Fibroblast of skin of left biceps (primary cell): ENCODE measurements at places on chromosomes 6 and 20.

DNA sequence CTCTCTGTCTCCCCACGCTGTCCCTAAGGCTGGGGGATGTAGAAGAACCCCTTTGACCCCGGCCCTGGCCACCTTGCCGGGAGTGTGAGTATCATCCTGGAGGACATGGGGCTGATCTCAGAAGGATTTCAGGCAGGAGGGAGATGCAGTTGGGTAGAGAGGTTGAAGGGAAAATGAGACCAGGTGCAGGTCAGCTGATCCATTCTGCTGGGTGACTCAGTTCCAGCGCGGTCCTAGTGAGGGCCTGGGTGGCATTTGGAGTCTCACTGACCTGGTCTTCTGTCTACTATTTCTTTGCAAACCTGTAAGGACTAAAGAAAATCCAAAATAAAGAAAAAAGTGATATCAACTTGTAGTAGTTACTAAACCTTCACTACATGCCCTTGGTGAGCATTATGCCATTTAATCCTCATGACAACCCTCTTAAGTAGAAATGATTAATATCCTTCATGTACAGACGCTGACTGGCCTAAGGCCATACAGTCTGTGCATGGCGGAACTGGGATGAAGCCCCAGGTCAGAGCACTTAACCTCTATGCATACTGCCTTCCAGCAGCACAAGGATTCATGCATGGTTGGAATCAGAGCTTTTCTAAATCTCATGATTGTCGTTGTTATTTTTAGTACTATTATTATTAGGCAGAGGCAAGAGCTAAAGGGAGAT is 106.3 kb downstream of the ZDHHC14 start:
- no peak for DNase-seq

DNA sequence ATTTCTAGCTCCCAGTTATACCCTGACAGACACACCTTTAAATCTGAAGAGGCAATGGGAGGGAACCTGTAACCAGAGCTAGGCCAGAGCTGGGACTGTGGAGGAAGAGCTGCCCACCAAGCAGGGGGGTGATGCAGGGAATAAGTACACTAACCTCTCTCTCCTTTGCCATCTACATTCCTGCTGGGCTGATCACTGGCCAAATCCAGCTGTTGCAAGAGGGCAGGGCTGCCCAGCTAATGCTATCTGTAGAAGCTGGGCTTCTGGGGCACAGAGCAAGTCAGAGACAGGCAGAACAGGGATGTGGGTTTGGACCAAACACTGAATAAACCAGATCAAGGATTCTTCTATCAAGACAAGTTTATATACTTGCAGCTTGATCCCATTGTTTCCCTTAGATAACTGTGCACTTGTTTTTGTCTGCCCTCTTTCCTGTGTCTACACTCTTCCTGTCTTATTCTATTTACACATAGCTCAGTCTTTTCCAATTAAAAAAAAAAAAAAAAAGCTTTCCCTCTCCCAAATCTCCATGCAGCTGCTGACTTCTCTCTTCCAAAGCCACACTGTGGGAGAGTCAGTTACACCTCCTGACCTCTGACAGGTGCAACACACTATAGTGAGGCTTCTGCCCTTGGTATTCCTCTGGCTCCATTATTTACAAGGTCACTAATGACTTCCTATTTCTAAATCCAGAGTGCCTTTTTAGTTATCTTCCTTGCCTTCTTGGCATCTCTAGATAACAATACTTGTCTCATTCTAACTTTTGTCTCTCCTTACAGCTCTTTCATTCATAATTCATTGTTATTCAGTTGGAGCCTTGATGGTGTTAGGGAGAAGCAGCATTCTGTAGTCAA is 43.7 kb downstream of the TRIM38 start:
- DNase-seq, result no peak

DNA sequence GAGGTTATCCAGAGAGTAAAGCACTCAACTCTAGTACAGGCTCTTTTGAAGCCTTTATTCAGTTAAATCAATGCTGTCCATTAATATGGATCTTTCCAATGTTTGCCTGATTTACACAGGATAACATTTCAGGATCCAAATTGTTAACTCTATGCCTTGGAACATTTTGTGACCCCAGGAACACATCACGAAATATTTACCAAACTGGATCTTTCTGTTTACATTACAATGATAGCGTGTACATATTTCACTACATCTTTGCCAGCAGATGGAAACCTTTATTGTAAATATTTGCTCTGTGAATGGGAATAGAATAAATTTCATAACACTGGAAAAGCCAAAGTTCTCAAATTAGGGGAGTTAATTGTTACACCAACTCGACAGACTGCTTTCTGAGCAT is 23.5 kb downstream of the BPIFA2 start:
- DNase-seq, result no peak

DNA sequence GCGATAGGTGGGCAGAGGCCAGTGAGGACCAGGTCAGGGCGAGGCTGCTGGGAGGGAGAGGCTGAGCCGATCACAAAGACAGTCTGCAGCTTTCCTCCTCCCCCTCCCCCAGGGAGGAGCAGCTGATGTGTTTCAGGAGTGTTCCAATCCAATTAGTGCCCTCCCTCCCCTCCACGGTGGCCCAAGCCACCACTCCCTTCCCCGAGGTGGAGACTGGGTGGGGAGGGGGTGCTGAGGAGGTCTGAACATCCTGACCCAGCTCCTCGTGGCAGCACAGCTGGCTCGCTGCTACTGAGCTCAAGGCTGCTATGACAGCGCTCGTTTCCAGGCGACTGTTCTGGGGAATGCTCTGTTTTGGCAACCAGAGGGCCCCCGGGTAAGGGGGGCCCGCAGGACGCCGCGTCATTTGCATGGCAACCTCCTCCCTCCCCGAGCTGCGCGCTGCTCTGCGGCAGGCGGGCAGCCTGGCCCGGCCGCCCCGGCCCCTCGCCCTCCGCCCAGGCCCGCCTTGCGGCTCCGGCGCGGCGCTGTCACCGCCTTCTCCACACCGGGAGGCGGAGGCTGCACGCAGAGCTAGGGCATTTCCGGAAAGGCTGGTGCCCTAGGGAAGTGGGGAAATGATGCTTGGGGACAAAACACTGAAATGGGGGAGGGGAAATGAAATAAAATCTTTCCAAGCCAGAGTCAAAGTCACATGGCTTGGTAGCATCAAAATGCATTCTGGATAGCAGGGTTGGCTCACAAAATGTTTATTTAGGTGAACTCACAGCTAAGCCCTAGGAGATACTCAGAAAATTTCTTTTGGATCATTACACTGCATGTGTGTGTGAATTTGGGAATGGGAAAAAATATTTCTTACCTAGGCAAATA is 67.4 kb upstream of the PIM1 start:
- DNase-seq, result peak; percentile 50

DNA sequence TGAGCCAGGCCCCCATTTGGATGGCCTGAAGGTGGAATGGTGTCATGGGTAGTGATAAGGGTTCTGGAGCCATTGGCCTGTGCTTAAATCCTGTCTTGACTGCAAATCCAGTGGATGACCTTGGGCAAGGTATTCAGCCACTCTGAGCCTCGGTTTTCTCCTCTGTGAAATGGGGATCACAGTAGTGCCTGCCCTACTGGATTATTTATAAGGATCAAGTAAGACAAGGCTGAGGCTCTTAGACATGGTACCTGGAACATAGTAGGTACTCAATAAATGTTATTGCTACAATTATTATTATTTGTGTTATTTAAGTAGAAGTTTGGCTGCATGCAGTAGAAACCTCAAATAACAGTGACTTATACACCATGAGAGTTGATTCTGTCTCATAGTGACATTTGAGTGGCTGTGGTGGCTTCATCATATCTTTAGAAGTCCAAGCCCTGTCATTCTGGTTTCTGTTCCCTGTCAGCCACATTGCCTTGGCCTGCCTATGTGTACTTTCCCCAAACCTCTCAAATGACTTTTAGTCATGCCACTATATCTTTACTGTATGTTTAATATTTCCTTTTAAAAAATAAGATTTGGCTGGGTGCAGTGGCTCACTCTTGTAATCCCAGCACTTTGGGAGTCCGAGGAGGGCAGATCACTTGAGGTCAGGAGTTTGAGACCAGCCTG is 37.6 kb upstream of the CHMP4B start:
- no peak for DNase-seq

GRCh38 chr6:24403501-24403824 is 727 bp downstream of the MRS2 start:
- DNase-seq, result no peak

DNA sequence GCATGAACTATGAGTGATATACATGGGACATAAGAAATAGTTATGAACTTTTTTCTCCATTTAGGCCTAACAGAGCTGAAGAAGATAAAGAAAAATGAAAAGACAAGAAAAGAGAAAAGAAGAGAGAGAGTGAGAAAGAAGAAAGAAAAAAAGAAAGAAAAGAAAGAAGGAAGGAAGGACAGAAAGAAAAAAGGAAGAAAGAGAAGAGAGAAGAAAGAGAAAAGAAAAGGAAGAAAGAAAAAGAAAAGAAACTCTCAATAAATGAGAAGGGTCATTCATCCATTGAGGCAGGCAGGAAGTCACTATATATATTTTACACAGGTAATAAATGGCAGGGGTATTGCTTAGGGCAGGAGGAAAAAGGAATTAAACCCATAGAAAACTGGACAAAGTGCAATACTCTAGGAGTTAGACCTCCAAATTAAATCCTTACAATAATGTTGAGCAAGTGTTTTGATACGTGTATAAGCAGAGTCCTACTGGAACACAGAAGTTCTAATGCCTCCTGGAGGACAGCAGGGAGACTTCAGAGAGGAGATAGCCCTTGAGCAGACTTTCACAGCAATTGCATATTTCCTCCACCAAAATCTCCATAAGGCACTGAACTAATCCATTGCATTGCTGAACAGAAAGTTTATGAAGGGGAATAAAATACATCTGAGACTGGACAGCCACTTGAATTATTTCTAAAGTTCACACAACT is 86.4 kb upstream of the TENT5A start:
- no peak for DNase-seq

- no peak for DNase-seq
These were observed 575 bp downstream of the SLC44A4 start for GRCh38 chr6:31878222-31878621.

DNA sequence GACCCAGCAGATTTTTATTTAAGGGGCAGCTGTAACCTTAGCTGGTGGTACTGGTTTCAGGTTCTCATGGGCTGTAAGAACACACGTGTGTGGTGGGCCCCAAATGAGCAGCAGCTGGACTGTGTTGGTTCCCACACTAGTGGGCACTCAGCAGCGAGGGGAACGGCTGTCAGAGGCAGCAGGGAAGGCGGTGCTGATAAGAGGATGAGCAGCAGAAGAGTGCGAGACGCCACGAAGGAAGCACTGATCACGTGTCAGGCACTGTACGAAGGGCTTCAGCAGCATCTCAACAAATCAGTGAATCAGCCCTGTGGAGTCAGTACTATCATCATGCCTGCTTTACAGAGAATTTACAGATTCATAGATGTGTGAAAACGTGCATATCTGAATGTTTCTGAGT is 41.0 kb upstream of the EMILIN3 start:
- no peak for DNase-seq
